Esophagus squamous epithelium (tissue), 5 donors: ENCODE measurements at places on chromosomes 7 and 10. TPM values are rescaled to one million over a fixed set of nuclear protein-coding genes. Genes with fewer than 3 reads are reported as not detected.

PLCE1 gene
- 1.8 TPM for total RNA-seq

RHOBTB1 gene
- total RNA-seq = 0.92 TPM

CYP2E1 gene
- 3.1 TPM for total RNA-seq

TMEM213 gene
- not detected for total RNA-seq

SMKR1 gene
- 1.7 TPM for total RNA-seq

DNA sequence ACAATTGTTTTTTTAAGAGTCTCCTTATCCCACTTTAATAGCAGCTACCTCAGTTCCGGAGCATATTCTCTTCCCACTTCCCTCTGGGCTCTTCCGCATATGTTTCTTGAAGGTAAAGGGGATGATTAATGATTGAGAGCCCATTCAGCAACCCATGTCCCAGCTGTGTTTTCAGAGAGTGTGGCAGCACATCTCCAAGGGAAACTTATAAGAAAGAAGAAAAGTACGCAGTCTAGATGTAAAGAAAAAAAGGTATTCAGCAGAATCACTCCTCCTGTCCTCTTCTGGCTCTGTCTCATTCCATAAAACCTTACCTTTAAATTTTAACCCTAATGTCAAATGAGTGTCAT lies 9.7 kb upstream of the ANKRD7 start:
- peak overlapping the region; percentile 31 for H3K4me3 ChIP-seq
- peaks cover 4% of the 10 kb centered on the region for H3K4me1 ChIP-seq
- DNase-seq = no peak
- no peaks in the 10 kb centered on the region for H3K27me3 ChIP-seq
- no peaks in the 10 kb centered on the region for H3K36me3 ChIP-seq

GRCh38 chr7:34530259-34530658 lies 127.8 kb upstream of the NPSR1 start:
- H3K27ac ChIP-seq = no peak overlapping the region
- no peaks in the 10 kb centered on the region for H3K36me3 ChIP-seq
- H3K4me1 ChIP-seq = no peaks in the 10 kb centered on the region
- DNase-seq = no peak
- H3K4me3 ChIP-seq = no peak overlapping the region

- no peaks in the 10 kb centered on the region for H3K36me3 ChIP-seq
- DNase-seq = no peak
- H3K4me3 ChIP-seq = no peak overlapping the region
- no peaks in the 10 kb centered on the region for H3K27me3 ChIP-seq
Measured at GRCh38 chr10:63125459-63125858, 7.7 kb upstream of the NRBF2 start.
